ENCODE measurements at places on chromosomes 12 and 14. TPM values are rescaled to one million over a fixed set of nuclear protein-coding genes. Genes with fewer than 3 reads are reported as not detected.

The GZMH gene
- total RNA-seq, result 9.0 TPM

DNA sequence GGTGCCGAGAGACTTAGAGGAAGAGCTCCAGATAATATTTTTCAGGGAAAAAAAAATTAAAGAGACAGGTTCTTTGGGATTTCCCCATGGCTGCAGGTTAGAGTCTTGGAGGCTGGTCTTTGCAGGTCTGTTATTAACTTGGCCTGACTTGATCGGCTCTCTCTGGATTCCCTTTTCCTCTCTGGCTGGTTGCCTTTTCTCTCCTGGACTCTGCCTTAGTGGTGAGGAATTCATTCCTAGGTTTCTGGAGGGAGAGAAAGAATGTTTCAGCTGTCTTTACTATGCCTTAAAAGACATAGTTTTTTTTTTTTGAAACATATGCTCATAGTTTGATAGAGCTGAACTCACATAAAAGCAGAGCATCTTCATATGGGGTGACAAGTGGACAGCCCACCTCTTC lies 336.3 kb downstream of the BMP4 start:
- DNase-seq, result no peak
- H3K4me1 ChIP-seq, result no peaks in the 10 kb centered on the region
- no peak overlapping the region for H3K27ac ChIP-seq
- H3K4me3 ChIP-seq, result no peak overlapping the region

DNA sequence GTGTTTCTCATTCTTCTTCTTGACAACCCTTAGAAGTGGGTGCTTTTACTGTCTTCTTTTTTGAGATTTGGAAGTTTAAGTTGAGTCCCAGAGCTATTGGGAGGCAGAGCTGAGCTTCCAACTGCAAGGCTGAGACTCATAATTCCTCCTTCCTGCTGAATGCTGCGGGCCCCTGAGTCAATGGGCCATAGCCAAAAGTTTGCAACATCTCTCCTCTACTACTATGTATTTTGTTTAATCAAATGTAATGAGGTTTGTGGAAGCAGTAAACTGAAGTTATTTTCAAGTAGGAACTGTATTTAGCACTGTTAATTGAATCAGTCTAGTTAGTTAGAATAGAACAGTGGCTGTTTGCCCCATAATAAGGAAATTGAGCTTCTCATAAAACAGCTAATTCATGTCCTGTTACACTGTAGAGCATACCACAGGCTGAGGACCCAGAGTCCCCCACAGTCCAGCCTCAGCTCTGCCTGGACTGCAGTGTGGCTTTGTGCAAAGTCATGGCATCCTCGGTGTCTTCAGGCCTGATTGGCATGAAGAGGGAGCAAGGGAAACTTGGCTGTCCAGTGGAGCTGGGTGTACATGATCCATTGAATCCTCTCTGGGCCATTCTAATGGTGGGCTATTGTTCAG lies 631.7 kb downstream of the VRK1 start:
- no peak overlapping the region for H3K4me3 ChIP-seq
- no peak for DNase-seq
- peaks cover 7% of the 10 kb centered on the region for H3K4me1 ChIP-seq
- no peaks in the 10 kb centered on the region for H3K36me3 ChIP-seq
- H3K27ac ChIP-seq, result no peak overlapping the region

The RALGAPA1 gene
- 31.7 TPM for total RNA-seq

The LHX5 gene
- not detected for total RNA-seq

DNA sequence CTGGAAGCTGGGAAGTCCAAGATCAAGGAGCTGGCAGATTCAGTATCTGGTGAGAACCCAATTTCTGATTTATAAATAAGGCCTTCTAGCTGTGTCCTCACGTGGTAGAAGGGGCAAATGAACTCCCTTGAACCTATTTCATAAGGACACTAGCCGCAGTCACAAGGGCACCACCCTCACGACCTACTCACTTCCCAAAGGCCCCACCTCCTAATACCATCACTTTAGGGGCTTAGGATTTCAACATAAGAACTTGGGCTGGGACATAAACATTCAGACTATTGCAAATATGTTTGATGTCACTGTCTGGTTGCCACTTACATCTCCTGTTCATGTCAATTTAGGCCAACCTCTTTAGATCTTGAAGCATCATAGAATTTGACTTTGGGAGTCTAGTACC lies 10.8 kb upstream of the CNIH1 start:
- peaks cover 4% of the 10 kb centered on the region for H3K4me1 ChIP-seq
- H3K4me3 ChIP-seq, result no peak overlapping the region
- no peak overlapping the region for H3K27ac ChIP-seq
- no peaks in the 10 kb centered on the region for H3K36me3 ChIP-seq
- H3K27me3 ChIP-seq, result peaks cover 5% of the 10 kb centered on the region

GRCh38 chr14:64736271-64737169 lies 32.3 kb downstream of the PLEKHG3 start:
- no peak for DNase-seq
- H3K4me3 ChIP-seq, result no peak overlapping the region
- H3K4me1 ChIP-seq, result peaks cover 19% of the 10 kb centered on the region
- no peak overlapping the region for H3K27ac ChIP-seq
- H3K27me3 ChIP-seq, result peaks cover 4% of the 10 kb centered on the region

- H3K4me3 ChIP-seq, result no peak overlapping the region
- no peak overlapping the region for H3K27ac ChIP-seq
- peaks cover 5% of the 10 kb centered on the region for H3K27me3 ChIP-seq
- no peak for DNase-seq
These were observed 228.4 kb upstream of the CAND1 start for GRCh38 chr12:67040861-67041137.
